Stimulated activated CD4-positive, alpha-beta T cell treated with anti-CD3 and anti-CD28 coated beads, Interleukin-4, amount 100 ng/mL, for 1 hour (primary cell): ENCODE measurements at places on chromosomes 6 and 20.

- no peak for DNase-seq
Measured at GRCh38 chr20:49219924-49220831, 962 bp downstream of the DDX27 start.

GRCh38 chr6:21039926-21040325 is 505.7 kb downstream of the CDKAL1 start:
- DNase-seq = no peak

GRCh38 chr20:55394592-55394991 is 610.7 kb downstream of the CBLN4 start:
- no peak for DNase-seq

DNA sequence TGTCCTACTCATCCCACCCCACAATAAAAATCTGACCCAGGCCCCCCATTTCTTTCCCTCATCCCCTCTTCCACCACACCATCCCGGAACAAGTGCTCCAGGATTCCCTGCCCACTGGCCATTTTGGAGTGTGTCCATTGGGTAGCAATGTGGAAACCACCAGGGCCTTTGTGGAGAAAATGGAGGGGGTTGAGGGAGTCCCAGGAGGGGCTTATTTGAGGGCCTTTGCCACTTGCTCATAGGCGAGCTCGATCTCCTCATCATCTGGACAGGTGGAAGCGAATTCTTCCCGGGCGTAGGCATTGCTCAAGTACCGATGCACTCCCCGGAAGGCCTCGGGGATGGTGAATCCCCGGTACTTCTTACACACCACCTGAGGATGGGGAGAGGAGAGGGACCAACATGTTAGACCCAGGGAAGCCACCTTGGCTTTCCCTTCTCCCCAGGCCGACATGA is 1.6 kb upstream of the DDAH2 start:
- DNase-seq = no peak

DNA sequence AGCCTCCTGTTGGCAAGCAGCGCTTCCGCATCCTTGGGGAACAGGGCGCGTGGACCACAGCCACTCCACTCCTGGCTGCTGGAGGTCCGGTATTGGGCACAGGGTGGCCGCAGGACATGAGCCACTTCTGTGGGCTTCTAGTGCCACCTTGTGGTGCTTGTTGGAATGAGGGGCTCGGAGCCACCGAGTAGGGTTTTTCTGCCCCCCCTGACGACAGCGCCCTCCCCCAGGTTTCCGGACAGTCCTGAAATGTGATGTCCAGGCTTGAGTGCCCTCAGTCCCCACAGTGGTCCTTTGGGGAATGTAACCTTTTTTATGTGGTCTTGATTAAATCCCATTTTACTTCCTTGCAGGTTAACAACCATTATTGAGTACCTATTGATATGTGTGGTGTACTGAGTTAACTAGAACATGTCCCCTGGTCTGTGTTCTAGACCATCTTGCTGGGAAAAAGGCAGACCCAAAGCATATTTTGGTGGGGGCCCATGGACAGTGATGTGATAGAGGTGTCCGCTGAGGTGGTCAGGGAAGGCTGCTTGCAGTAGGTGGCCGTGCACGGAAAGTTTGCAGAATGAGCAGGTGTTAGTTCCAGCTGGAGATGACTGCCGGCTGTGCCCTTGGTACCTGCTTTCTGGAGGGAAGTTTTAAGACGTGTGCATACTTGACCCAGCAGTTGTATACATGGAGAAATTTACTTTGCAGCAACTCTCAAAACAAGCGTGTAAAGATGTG is 70.0 kb downstream of the PTPN1 start:
- peak; percentile 54 for DNase-seq

- DNase-seq = no peak
Measured at GRCh38 chr6:159056432-159056831, 11.6 kb upstream of the TAGAP start.

DNA sequence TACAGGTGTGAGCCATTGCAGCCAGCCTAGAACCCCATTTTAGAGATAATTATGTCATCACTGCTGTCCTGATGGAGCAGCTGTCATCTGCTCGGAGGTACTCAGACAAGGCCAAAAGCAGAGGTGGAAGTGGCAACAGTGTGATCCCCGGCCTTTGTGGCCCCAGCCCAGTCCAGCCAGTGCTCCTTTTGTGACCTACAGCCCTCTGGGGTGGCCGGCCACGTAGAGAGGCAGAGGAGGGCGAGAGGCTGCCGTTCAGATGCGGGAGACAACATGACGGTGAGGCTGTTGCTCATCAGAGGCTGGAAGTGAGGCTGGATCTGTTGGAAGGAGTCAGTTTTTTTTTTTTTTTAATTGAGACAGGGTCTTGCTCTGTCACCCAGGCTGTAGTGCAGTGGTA is 32.8 kb downstream of the EFCAB8 start:
- no peak for DNase-seq
